Right renal pelvis (tissue), 4 donors: ENCODE measurements at places on chromosomes 5 and 9. TPM values are rescaled to one million over a fixed set of nuclear protein-coding genes. Genes with fewer than 3 reads are reported as not detected.
A peak's percentile ranks its signal among the peaks of the same experiment; 100 is the strongest.

FBP2 gene
- not detected for polyA plus RNA-seq

TRIM36 gene
- 3.2 TPM for polyA plus RNA-seq

NPDC1 gene
- 25.8 TPM for polyA plus RNA-seq

GPX3 gene
- 1,437 TPM for polyA plus RNA-seq

LHX3 gene
- polyA plus RNA-seq = not detected

FGF1 gene
- 16.1 TPM for polyA plus RNA-seq

DNAI1 gene
- polyA plus RNA-seq = 2.2 TPM

GADD45G gene
- 3.7 TPM for polyA plus RNA-seq

SAPCD2 gene
- polyA plus RNA-seq = 5.4 TPM

DNA sequence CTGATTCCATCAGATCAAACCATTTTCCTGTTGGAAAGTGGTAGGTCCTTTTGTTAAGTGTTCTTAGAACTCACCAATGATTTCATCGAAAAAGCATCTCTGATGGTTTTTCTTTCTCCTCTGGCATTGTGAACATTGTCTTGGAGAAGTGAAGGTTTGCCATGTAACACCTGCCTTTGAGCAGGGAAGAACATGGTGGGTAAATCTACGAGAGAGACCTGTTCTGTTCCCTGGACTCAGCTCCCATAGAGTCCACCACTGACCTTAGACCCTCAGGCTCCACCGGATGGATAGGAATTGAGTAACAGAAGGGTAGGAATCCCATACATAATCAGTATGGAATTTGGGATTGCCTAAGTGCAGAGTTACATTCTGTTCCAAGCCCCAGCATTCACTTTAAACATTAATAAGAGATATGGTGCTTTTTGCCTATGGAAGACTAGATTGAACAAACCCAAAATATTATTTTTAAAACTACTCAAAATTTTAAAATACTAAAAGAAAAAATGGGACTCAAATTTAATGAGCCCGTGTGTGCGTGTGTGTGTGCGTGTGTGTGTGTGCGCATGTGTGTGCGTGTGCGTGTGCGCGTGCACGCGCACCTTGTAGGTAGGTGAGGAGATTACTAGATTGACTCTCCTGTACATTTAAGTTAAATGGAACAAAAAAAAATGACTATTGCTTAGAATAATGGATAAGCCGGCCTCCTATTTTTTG lies 92.0 kb downstream of the C9orf152 start:
- DNase-seq = no peak

DNA sequence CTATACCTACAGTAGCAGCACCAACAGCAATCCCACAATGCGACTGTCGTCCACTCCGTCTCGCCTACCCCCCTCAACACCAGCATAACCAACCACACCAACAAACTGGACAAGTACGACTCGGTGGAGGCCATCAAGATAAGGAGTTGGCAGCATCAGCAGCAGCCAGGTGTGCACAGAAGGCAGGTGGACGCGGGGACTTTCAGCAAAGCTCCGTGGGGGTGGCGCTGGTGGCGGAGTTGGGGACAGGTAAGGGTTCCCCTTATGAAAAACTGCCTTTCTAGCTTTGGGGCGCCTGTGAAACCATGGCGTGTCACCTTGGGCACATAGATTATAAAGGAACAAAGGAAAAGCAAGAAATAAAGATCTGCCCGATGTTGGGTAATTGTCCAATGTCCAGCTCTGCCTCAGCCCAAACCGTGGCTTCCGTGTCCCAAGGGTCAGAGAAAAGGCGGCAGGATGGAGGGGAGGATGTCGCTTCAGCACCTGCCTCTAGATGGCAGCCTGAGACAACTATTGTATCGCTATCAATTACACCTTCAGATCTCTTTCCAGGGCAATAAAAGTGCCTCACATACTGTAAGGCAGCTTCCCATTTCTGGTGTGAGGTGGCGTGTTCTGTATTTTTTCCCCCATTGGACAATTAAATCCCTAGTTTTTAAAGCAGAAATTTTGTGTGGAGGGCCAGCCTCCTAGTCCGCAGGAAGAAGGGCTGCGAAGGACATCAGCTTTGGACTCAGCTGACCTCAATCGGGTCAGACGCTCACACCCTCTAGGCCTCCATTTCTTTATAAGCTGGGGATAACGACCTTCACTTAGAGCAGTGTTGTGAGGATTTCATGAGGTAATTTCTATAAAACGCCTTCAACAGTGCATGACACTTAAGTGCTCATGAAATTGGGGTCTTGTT lies 58.8 kb downstream of the MTRR start:
- DNase-seq = peak; percentile 25

GRCh38 chr9:30244877-30245276 lies 2139.6 kb upstream of the ACO1 start:
- DNase-seq = no peak

DNA sequence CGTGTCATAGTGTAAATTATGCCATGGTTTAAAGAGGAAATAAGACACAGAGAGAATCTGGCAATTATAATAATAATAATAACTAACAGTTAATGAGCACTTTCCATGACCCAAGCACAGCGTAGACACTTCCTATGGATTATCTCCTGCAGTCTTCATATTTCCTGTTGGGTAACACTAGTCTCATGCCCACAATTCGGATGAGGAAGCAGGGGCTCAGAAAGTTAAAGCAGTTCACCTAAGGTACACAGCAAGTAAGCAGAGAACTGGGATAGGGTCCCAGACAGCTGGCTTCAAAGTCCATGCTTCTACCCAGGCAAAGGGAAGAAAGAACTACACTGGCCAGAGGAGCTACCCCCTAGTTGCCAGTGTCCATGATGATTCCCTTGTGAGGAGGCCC lies 27.9 kb upstream of the TGFBI start:
- no peak for DNase-seq

- DNase-seq = no peak
Measured at GRCh38 chr9:123480791-123481190, 124.8 kb downstream of the CRB2 start.

- no peak for DNase-seq
Measured at GRCh38 chr5:3430691-3431090, 164.9 kb upstream of the IRX1 start.

DNA sequence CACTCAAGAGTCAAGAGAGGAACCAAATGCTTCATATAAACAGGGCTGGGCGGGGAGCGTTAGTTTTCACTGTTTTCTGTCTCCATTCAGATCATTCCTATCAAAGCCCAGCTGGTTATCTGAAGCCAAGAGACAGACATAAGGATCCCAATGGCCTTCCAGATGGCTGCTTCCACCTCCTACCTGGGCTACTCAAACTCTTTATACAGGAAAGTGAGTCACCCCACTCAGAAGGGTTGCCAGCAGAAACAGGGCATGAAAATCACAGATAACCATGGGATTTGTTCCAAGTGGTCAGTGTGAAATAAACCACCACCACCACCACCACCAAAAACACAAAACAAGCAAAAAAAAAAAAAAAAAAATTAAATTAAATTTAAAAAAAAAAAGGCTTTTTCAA lies 5.5 kb downstream of the PRSS3 start:
- DNase-seq = no peak

- DNase-seq = no peak
Measured at GRCh38 chr5:53549792-53550191, 10.6 kb upstream of the NDUFS4 start.

DNA sequence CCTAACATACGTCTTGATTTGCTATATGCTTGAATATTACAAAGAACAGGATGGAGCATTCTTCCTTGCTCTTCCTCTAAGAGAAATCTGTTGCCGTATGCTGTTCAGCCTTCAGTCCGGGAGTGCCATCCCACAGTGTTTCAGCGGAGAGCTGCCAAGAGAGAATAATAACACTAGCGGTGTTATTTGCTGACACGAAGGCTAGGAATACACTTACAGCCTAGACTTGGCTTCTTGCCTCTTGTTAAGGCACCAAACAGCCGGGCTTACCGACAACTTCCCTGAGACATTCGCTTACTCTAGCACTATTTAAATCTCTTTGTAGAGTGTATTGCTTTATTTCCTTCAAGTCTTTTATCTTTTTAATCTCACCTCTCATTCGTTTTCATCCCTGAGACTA lies 31.4 kb downstream of the KCTD16 start:
- DNase-seq = no peak

DNA sequence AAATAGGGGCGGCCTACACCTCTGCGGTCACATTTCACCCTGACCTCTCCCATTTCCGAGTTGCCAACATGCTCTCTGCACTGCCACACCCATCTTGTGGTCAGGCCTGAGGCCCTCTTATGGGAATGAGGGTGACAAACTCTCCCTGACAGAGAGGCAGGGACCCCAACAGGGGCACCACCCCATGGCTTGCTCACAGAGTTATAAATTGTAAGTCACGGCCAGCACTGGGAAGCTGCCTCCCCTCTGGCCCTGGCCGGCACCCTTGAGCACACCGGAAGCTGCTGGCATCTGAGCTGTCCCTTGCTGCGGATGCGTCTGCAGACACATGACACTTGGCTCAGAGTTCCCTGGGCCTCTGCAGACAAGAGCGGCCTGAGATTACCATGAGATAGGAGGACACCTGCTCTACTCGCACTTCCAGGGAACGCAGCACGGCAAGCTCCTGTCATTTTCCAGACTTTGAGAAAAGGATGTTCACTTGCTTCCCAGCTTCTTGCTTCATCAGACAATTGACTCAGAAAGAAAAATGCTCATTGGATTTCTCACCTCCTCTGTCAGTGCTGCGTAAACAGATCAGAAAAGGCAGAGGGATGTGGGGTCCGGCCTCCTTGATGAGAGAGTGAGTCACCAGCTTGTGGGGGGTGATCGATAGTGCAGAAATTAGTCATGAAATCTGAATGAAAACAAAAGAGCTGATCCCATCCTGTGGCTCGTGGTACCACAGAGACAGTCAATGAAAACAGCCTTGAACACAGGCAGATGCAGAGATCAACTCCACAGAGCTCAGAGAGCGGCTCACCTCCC lies 269.8 kb downstream of the SYK start:
- DNase-seq = no peak

GRCh38 chr5:139635606-139636206 lies 12.4 kb upstream of the CXXC5 start:
- DNase-seq = no peak

GRCh38 chr5:139872851-139873794 lies 77.5 kb downstream of the PSD2 start:
- DNase-seq = no peak

DNA sequence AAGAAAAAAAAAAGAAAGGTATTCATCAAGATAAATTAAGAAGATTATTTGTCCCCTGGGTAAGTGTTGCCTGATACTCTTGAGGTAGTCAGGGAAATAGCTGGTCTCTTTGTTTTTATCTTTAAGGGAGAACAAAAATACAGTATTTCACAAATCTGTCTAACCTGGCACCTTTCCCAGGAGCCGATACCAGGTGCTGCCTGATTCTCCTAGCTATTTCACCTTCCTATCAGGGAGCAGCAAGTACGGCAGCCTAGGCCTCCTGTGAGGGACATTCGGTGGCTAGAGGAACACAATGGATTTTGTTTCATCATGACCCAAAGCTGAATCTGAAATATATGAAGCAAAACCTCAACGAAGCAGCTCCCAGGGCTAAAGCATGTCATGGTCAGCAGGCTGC lies 86.0 kb downstream of the TARS1 start:
- no peak for DNase-seq

DNA sequence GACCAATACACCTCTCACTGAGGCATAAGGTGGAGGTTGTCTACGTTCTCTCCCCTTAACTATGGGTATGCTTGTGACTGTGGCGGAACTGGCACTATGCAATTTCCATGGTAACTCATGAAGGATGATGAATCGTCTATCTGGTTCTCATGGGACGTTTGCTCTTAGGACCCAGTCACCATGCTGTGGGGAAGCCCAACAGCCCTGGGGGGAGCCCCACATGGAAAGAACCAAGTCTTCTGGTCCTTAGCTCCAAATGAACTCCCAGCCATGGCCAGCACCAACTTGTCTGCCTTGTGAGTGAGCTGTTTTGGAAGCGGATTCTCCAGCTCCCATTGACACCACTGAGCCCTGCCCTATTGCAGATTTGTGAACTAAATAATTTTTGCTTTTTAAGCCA lies 188.7 kb upstream of the S1PR3 start:
- DNase-seq = no peak

GRCh38 chr9:128175102-128175563 lies 15.1 kb downstream of the BBLN start:
- DNase-seq = no peak

GRCh38 chr5:36728697-36729543 lies 122.5 kb downstream of the SLC1A3 start:
- no peak for DNase-seq

DNA sequence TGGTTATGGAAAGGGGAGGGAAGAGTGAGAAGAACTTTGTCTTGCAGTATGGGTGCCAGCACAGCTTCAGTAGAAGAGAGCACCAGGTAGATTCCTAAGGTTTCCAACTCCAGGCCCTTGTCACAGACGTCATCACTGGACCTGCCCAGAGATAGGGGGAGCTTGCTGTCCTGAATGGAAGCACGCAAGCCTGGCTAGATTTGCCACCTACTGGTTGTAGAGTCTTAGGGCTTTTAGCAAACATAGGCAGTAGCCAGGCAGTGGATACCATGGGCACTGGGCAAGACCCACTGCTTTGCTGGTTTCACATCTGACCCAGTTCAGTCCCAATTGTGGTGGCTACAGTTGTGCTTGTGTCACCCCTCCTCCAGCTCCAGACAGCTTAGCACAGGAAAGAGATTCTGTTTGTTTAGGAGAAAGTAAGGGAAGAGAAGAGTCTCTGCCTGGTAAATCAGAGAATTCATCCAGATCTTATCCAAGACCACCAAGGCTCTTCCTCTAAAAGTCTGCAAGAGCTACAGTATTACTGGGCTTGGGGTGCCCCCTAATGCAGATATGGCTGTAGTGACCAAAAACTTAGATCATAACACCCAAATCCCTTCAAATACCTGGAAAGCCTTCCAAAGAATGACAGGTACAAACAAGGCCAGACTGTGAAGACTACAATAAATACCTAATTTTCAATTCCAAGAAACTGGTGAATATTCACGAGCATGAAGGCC lies 158.9 kb downstream of the HINT1 start:
- DNase-seq = no peak

DNA sequence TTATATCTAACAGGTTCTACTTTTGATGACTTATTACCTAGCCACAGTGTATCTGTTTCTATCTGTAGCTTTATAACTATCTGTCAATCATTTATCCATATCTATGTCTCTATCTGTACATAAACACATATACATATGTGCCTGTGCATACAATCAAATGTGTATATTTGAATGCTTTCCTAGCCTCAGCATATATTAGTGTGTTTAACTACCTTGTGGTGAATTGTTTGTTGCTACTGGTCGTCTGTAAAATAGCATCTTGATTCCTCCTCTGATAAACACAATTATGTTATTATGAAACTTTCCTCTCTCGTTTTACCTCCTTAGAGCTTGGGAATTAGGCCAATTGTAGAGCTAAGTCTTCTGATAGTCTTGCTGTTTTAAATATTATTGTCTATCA lies 44.4 kb downstream of the PARP8 start:
- no peak for DNase-seq

- no peak for DNase-seq
Measured at GRCh38 chr5:77563475-77563874, 71.4 kb upstream of the WDR41 start.

DNA sequence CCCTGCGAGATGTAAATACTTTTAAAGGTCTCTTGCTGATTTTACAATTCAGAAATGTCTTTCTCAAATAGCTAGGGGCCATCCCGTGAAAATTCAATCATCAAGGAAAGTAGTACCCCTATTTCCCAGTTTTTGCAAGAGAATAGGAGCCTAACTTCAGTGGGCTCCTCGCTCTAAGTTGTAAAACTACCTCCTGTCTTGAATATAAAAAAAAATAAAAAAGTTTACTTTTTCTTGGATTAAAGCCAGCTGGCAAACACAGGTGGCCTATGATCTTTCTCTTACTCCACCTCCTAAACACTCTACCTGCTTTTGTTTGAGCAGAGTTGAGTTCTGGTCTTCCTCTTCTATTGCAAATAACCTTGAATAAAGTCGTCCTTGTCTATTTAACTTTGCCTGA lies 79.4 kb downstream of the SLCO4C1 start:
- no peak for DNase-seq
